ENCODE measurements at places on chromosomes 5 and 9. TPM values are rescaled to one million over a fixed set of nuclear protein-coding genes. Genes with fewer than 3 reads are reported as not detected.

DNA sequence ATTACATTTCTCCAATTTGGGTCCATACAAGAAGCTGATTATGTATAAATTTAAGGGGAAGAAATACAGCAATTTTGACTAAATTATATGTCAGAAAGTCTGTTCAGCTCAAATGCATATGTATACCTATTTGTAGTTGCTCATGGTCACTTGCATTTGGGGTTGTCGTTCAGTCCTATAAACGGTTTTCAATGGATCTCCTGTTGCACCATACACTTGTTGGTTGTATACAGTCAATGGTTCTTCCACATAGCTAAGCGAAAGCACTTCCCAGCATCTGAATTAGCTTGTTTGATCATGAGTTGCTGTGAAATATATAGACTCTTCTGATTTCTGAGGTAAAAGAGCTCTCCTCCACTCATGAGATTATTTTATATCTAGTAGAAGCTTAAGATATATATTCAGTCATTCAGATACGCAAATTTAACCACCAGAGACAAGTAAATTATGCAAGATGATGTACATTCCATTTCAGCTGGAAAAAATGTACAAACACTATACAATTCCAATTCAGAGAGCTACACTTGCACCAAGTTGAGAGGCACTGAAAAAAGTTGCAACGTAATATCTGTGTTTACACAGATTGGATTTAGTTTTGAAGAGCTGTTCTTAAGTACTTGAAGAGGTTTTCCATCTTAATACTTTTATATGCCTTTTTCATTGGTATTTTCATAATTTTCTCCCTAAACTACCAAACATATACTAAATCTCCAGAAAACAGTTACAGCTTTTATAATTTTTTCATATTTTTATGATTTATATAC, 64.4 kb upstream of the POU5F2 start:
- no peak for DNase-seq
- H3K4me3 ChIP-seq = no peak overlapping the region
- H3K4me1 ChIP-seq = peaks cover 5% of the 10 kb centered on the region
- no peaks in the 10 kb centered on the region for H3K27me3 ChIP-seq
- H3K36me3 ChIP-seq = no peaks in the 10 kb centered on the region
- H3K27ac ChIP-seq = no peak overlapping the region

- no peaks in the 10 kb centered on the region for H3K4me1 ChIP-seq
- no peaks in the 10 kb centered on the region for H3K36me3 ChIP-seq
- H3K27me3 ChIP-seq = no peaks in the 10 kb centered on the region
- no peak overlapping the region for H3K4me3 ChIP-seq
- DNase-seq = no peak
These were observed 270.9 kb upstream of the ANKH start for GRCh38 chr5:15142458-15142857.

Gene IFNK
- polyA plus RNA-seq = 32.7 TPM

DNA sequence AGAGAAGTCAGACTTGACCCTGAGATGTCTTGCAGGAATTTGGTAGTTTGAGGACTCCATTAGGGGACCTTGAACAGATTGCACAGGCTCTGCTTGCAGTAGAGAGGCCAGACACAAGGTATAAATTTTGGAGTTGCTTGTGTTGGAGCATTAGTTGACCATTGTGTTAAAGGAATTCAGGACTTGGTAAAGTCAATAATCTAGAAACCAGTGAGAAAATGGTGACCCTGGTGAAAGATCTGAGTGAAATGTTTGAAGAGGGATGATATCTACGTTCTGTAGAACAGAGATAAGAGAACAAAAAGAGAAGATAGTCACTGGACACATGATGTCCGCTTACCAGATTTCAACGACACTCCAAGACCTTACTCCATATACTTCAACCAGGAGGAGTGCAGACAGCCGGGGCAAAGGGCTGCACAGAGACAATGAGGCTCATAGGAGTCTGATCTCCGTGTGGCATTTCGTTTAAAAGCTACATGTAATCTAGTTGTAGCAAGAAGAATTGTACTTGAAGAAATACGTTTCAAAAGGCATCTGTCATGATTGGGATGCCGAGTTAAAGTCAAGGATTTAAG, 13.2 kb downstream of the DNAJC25 start:
- no peak for DNase-seq
- no peak overlapping the region for H3K4me3 ChIP-seq
- H3K27ac ChIP-seq = no peak overlapping the region
- H3K4me1 ChIP-seq = no peaks in the 10 kb centered on the region
- H3K27me3 ChIP-seq = no peaks in the 10 kb centered on the region
- peaks cover 20% of the 10 kb centered on the region for H3K36me3 ChIP-seq

Gene DAB2
- polyA plus RNA-seq = 7.5 TPM

DNA sequence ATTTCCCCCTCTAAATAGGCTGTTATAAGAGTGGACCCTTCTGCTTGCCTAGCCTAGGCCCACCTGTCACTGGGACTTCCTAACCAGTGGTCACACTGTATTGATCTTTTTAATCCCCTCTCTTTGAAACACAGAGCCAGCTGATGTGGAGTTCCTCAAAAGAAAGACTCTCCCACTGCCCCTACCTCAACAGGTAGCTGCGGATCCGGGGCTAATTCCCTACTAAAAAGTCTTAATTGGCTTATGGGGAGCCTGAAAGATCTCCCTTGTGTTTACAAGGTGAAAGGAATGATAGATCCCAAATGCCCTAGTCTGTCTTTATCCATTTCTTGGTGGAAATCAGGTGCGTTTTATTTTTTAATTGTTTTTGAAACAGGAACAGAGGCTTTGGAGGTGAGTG, 2.0 kb downstream of the NEUROG1 start:
- peaks cover 58% of the 10 kb centered on the region for H3K27me3 ChIP-seq
- no peak for DNase-seq
- H3K36me3 ChIP-seq = no peaks in the 10 kb centered on the region
- H3K27ac ChIP-seq = no peak overlapping the region
- no peak overlapping the region for H3K4me3 ChIP-seq

GRCh38 chr9:20908461-20908860, 123.0 kb downstream of the HACD4 start:
- DNase-seq = no peak
- H3K4me1 ChIP-seq = no peaks in the 10 kb centered on the region
- no peak overlapping the region for H3K4me3 ChIP-seq
- no peak overlapping the region for H3K27ac ChIP-seq

Gene SLC6A18
- polyA plus RNA-seq = not detected

- H3K4me3 ChIP-seq = no peak overlapping the region
- H3K4me1 ChIP-seq = no peaks in the 10 kb centered on the region
These were observed 112.0 kb downstream of the DOCK8 start for GRCh38 chr9:326667-327066.

DNA sequence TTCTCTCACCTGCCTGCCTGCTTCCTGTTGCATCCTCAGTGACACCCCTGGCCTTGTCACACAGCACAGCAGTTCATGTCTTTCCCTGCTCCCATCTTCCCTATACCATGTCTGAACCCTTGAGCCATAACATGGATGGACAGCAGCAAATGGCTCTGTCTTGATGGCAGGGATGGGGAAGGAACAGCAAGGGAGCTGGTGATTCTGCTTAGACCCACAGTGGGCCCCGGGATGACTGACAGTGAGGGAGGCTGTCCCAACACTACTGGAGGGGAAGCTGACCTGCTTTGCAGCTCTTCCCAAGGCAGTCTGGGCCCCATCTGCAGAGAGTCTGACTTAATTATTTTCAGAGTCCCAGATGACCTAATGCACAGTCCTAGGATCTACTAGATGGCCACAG, 48.2 kb downstream of the MARCHF3 start:
- no peaks in the 10 kb centered on the region for H3K27me3 ChIP-seq
- no peak overlapping the region for H3K4me3 ChIP-seq
- H3K36me3 ChIP-seq = no peaks in the 10 kb centered on the region
- DNase-seq = no peak
- H3K4me1 ChIP-seq = no peaks in the 10 kb centered on the region
- no peak overlapping the region for H3K27ac ChIP-seq

- no peaks in the 10 kb centered on the region for H3K4me1 ChIP-seq
- no peak overlapping the region for H3K4me3 ChIP-seq
These were observed 68.4 kb downstream of the STK32A start for GRCh38 chr5:147303251-147303650.

DNA sequence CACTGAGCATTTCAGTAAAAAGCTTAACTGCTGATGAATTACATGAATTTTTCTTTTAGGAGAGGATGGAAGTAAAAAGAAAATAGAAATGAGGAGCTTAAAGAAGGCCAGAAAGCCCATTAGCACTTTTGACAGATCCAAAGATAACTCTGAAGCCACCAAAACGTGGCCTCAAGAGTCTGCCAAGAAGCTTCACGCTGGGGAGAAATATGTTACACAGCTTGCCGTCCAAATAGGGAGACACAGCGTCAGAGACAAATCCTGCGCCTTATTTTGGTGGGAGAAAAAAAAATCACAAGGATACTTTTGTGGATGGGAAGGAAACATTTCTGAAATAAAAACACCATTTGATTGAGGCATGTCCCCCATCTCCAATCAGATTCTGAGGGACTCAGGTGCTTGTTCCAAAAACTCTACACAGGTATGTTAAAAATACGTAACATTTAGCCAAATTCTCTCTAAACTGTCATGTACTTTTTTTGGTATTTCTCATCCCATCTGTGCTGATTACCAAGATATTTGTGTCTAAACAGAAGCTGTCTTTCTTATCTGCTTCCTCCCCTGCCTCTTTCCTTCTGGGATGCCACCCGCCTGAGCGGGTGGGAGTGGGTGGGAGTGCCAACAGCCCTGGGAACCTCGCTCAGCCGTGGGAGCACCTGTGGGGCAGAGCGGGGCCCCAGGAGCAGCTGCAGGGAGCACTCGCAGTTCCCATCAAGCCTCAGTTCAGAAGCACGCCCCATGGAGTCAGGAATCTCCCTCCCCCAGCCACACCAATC, 275.5 kb downstream of the DENND1A start:
- no peak overlapping the region for H3K4me3 ChIP-seq
- H3K27me3 ChIP-seq = no peaks in the 10 kb centered on the region
- no peaks in the 10 kb centered on the region for H3K36me3 ChIP-seq

Gene SMIM3
- polyA plus RNA-seq = 29.7 TPM

GRCh38 chr5:160185626-160186360, 43.5 kb upstream of the FABP6 start:
- H3K36me3 ChIP-seq = no peaks in the 10 kb centered on the region
- no peak overlapping the region for H3K4me3 ChIP-seq
- DNase-seq = no peak

- no peak overlapping the region for H3K4me3 ChIP-seq
- no peak overlapping the region for H3K27ac ChIP-seq
- no peak for DNase-seq
- H3K4me1 ChIP-seq = peaks cover 7% of the 10 kb centered on the region
- H3K27me3 ChIP-seq = no peaks in the 10 kb centered on the region
These were observed 72.0 kb downstream of the ALDH1A1 start for GRCh38 chr9:72880821-72881220.

DNA sequence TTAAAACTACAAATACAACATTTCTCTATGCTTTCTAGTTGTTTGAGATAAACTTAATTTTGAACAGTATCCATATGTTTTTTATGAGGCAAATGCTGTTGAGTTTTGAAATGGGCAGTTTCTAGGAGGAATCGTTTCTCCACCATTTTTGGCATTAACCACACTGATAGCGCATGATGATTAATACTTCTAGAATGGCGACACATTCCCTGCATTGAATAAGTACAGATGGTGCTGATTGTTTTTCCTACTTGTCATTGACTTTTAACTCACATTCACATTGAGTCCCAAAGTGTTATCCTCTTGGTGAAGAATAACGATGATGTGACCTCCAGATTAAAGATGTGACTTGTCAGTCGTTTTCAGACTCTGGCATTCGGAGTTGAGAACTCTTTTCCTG, 6.5 kb upstream of the CCDC192 start:
- H3K4me3 ChIP-seq = no peak overlapping the region
- peaks cover 22% of the 10 kb centered on the region for H3K27me3 ChIP-seq
- H3K27ac ChIP-seq = no peak overlapping the region
- H3K36me3 ChIP-seq = no peaks in the 10 kb centered on the region

All from keratinocyte (primary cell).